ENCODE measurements at places on chromosomes 5 and 9.

DNA sequence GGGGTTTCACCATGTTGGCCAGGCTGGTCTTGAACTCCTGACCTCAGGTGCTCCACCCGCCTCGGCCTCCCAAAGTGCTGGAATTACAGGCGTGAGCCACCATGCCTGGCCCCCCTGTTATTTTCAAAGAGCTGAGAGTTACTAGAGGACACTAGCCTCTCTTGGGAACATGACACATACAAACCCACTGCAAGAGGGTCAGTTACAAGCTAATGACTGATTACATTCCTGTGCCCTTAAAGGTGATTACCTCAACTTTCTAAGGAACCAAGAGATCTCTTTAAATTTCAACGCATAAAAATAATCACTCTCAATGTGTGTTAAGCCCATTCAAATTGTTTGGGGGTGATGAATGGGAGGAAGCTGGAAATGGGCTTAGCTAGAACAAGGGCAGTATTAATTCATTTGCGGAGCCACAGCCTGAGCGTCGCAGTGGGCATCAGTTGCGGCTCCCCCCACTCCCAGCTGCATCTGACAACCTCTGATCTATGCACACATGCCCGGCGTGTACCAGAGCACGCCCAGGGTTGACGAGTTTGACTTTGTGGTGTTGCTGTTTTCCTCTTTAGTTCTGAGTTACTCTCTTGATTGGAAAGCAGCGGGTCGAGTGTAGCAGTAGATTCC, 146.9 kb downstream of the GOLPH3 start:
- DNase-seq = no peak

DNA sequence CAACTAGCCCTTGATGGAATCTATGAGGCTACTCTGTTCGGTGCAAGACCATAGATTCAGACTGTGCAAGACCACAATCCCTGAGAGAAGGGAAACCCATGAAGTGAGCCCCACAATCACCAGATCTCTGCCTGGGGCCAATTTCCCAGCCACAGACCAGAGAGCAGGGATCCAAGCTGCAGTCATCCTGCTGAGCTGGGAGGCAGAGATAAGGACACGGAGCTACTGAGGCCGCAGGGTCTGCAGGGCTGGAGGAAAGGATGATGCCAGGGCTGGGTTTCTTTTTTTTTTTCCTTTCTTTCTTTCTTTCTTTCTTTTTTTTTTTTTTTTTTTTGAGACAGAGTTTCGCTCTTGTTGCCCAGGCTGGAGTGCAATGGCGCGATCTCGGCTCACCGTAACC, 47.7 kb upstream of the FUBP3 start:
- no peak for DNase-seq

GRCh38 chr5:172744123-172745104, 26.6 kb downstream of the DUSP1 start:
- no peak for DNase-seq

DNA sequence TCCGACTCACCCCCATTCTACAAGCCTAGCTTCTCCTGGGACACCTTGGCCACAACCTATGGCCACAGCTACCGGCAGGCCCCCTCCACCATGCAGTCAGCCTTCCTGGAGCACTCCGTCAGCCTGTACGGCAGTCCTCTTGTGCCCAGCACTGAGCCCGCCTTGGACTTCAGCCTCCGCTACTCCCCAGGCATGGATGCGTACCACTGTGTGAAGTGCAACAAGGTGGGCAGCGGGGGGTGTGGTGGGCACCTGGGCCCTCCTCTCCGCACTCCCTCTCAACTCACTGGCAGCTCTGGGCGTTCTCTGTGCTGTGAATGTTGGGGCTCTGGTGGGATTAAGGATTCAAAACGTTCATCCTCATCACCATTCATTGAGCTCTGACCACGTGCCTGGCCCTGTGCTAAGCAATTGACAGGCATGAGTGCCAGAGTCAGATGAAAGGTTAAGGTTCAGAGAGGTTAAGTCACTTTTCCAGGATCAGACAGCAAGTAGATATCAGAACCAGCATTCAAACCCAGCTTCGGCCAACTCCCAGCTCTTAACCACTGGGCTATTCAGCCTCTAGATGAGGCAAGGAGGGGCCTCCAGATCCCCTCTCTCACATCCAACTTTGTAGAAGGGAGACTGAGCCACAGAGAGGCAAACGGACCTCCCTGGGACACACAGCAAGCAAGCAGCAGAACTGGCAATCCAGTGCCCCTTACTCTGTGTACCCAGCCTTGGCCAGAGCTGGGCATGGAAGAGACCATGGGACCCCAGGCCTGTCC, 9.9 kb downstream of the GFI1B start:
- no peak for DNase-seq

DNA sequence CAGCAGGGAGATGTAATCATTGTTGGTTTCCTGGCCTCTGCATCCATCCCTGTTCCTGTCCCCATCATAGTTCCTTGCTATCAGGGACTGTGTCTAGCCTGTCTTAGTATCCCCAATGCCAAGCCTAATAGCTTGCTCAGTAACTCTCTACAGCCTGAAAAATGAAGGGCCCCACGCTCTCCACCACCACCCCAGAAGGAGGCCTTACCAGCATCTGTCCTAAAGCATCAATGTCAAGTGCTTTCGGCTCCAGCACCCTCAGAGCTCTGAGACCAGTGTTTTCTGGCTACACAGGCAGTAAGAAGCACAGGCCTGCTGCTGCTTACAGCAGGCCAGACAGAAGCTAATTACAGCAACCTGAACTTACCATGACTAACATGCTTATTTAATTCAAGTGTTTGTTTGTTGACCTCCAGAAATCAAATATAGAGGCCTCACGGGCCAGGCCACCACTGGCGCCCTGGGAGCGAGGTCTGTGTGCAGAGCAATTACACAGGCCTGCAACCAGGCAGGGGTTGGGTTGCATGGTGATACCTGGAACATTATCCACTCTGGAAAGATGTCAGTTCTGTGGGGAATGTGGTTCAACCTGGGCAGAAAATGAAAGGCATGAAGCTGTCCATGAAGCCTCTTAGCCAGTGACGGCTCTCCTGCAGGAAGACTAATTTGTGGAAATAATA, 124.3 kb downstream of the SLC1A3 start:
- DNase-seq = no peak

- DNase-seq = no peak
Measured at GRCh38 chr5:96142786-96143434, 181.3 kb upstream of the ELL2 start.

- DNase-seq = no peak
Measured at GRCh38 chr5:39461007-39461682, 36.4 kb upstream of the DAB2 start.
